ENCODE measurements at places on chromosomes 16 and 17.
A peak's percentile ranks its signal among the peaks of the same experiment; 100 is the strongest.

DNA sequence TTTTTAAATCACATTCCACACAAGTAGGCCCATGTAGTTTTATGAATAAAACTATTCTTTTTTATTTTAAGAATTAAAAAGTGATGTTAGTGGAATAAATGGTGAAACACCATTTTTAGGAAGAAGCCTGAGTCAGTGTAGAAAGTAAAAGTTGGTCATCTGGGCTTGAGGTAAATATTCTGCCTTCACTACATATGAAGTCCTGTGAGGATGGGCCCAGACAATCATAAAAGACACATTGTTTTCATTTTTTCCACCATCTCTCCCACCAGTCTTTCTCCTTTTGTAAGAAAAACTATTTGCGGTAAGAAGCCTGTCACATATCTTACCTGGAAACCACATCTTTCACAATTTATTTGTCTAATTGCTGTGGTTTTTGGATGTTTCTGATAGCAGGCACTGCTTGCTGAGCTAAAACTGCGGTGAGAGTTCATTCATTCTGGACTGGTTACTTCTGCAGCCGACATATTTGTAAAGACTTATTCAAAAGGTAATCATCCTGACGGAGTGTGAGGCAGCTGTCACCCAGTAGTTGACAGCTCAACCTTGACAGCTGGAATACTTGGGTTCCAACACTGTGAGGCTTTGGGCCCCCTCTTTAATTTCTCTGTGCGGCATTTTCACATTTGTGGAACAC lies 10.6 kb upstream of the RFFL start:
- DNase-seq: no peak

DNA sequence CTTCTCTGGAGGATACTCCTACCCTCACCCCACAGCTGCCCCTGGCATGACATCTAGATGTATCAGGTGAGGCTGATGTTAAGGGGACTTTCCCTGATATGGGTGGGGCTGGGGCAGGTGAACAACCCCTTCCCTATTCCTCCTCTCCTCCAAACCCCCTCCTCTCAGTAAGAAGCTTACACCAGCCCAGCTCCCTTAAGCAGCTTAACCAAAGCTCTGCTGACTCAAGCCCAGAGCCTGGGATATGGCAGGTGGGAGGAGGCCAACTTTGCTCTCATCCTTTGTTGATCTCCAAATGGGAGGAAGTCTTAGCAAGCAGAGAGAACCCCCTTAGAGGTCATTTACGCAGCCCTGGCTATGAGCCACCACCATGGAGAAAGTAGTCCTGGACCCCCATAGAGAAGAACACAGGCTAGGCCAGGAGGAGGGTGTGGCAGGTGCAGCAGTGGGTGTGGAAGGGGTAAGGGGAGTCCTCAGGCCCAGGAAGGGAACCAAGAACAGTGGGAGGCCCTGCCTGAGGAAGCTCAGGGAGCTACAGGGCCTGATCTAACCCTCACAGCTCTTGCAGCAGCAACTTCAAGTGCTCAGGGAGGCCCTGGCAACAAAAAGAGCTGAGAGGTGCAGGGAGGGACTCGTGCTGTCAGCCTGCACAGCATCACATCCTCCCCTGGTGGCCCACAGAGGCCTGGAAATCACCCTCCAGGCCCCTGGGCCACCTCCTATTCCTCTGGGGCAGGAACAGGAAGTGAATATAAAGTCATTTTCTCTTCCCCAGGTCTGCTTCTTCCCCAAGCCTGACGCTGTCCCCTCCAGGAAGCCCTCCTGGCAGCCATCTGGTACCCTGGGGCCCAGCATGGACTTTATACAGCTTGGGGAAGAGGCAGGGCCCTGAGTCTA lies 2.9 kb downstream of the UNC119 start:
- DNase-seq: no peak

- no peak for DNase-seq
Measured at GRCh38 chr16:14416184-14416583, 213.9 kb downstream of the PARN start.

- no peak for DNase-seq
Measured at GRCh38 chr17:1755252-1755826, 6.5 kb upstream of the SERPINF1 start.

DNA sequence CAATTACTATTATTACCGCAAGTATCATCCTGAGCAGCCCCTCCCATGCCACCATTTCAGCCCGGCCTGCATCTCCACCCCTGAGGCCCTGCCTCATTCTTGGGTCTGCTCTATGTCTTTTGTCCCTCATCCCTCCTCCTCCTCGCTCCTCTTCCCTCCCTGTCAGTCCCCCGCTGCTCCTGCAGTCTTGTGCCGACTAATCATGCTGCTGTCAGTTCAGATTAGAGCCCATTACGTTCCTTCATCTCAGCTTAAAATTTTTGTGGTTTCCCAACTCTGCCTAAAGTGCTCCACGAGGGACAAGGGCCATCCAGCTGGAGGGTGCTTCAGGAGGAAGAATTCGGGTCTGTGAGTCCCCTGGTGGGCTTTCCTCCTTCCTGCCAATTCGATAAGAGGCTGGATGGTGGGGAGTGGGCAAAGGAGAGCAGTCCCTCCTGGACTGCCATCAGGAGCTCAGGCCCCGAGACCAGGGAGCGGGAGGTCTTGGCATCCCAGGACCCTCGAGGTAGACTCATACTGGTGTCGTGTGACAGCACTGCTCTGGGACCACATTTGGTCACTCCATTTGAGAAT lies 32.9 kb upstream of the GOSR2 start:
- DNase-seq: no peak

DNA sequence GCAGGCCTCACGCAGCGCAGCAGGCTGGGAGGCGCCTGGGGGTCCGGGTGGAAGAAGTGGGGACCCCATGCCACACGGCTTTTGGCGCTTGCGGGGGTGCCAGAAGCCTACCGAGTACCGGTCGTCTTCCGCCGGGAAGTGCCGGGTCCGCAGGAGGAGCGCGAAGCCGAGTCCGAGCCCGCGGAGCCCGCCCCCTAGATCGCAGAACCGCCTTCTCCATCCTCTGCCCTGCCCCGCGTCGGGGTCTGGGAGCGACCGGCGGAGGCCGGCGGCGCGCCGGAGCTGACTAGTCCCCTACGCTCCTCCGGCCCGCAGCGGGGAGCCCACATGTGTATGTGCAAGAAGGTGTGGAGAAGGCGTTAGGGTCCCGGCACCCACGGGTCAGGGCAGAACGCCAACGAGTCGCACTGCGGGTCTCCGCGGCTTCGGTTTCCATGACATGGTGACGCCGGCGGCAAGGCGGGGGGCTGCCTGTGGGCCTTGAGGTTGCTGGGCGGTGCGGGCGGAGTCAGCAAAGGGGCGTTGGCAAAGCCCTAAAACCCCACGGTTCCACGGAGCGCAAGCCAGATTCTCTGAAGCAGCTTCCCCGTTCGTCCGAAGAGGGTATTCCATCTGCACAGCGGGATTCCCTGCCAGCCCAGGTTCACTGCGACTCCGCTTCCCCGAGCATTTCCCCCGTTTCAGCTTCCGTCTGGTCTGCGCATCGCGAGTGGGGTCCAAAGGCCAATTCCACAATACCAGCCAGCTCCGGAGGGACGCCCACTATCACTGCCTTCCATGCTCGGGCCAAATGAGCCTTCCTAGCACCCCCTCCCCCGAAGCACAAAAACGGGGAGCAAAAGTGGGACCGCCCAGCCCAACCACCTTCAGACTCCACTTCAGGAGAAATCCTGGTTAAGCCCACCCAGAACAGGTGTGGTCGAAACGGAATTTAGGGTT lies 2.3 kb upstream of the LHX1 start:
- DNase-seq: peak; percentile 8

DNA sequence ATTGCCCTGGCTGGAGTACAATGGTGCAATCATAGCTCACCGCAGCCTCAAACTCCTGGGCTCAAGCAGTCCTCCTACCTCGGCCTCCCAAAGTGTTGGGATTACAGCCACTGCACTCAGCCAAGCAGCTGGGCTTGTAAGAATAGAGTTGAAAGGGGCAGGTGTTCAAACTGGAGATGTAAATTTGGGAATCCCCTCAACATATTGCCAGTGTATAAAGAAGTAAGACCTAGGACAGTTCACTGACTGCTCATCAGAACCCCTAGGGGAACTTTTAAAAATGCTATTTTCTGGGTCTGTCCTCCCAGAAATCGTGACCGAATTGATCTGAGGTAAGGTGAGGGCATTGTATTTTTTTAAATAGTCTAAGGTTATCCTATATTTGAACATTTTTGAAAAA lies 8.9 kb upstream of the DNAJA2 start:
- DNase-seq: no peak

DNA sequence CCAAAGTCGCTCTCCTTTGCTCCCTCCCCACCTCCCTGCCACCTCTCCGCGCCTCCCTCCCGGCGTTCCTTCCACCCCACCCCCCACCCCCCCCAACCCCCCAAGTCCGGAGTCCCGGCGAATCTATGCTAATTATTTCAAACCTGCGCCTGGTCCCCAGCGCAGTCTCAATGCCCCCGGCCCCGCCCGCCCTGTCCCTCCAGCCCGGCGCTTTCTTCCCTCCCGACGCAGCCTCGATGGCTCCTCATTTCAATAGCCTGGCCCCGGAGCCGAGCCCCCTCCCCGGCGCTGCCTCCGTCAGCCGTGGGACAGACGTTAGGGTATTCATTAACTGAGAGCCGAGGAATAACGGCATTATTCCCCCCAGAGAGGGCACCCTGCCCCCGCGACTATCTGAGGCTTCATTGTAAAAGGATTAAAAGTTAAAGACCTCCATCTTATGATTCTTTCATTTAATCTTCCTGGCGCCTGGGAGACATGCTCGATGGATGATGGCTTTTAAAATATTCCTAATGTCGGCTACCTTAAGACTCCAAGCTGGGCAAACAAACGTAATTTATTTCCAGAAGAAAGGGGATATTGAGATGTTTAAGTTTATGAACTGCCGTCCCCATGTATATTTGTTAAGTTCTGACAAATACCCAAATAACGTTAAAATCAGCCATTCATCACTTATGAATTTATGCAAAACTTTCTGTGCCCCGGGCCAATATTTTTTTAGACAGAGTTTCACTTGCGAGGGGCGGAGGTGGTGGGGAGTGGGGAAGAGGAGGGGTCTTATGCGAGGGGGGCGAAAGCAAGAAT lies 3.4 kb downstream of the NOG start:
- no peak for DNase-seq

All from stimulated activated CD8-positive, alpha-beta memory T cell treated with anti-CD3 and anti-CD28 coated beads, Interleukin-4, amount 100 ng/mL, for 4 hours (primary cell).